ENCODE measurements at places on chromosomes 5 and 9.

GRCh38 chr9:129832982-129833381 lies 2.1 kb downstream of the C9orf78 start:
- DNase-seq: no peak

DNA sequence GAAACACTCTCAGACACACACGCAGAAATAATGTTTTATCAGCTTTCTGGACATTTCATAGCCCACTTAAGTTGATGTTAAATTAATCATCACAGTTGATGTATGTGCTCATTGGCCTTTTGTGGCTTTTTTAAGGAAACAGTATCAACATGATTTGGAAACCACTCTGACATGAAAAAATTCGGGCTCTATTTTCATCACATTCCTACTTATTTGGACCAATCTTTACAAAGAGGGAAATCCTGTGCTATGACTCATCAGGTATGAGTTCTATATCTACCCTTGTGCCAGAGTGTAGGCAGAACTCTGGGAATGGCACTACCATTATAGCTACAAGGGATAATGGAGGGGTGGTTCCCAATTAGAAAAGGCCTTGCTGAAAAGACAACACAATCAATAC lies 388.4 kb upstream of the PTGER4 start:
- DNase-seq: no peak

DNA sequence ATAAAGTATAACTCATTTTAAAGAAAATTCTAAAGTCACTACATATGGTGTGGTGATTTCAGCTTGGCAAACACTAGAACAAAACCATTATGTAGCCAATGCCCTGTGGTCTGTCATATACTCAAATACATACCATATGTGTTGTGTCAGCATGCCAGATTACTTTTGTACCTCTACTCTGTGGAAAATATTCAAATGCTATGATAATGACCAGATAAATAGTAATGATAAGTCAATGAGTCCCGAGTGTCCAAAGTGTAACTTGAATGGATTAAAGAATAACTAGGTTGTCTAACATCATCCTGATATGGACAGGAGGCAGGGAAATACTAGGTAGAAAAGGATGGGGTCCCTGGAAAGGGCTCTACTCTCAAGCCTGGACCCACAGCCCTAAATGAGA lies 58.0 kb upstream of the IL6ST start:
- DNase-seq: no peak

GRCh38 chr9:100468041-100468440 lies 4.9 kb upstream of the TMEFF1 start:
- no peak for DNase-seq

DNA sequence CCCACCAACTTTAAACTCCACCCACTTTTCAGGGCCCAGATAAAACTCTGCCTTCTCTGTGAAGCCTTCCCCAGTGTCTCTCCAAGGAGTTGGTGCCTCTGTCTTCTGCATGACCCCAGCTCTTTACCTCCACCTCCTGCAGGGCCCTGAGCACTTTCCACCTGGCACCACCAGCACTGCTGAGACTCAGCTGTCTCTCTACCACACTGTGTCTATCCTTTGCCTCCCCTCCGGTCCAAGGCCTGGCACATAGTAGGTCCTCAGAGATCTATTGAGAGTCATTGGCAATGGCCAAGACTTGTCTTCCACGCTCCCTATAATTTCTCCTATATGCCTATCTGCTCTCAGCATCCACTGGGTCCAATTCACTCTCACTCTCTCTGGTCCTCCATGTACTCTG lies 12.9 kb upstream of the GABBR2 start:
- DNase-seq: no peak

DNA sequence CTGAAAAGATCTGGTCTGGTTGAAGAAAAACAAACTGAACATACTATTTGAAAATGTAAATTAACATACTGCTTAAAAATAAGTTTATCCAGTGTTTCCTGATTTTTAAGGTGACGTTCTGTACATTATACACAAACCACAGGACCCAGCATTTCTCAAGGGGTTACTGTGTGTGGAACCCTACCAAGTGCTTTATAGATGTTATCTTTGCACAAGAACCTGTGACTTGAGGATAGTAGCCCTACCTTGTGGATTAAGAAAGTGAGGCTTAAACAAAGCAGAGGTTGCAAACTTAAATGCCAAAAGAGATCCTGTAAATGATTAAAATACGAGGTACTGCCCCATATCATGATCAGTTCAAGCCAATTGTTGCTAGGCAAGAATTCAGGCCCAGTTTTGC lies 4.7 kb downstream of the KLF9 start:
- DNase-seq: no peak

DNA sequence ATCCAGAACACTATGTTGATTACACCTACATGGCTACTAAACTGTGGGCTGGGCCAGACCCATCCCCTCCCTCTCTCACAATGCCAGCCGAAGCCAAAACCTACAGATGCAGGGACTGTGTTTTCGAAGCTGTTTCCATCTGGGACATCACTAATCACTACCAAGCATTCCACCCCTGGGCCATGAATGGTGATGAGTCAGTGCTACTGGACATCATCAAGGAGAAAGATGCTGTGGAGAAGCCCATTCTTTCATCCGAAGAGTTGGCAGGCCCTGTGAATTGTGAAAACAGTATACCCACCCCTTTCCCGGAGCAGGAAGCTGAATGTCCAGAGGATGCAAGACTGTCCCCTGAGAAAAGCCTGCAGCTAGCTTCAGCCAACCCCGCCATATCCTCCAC lies 65.0 kb downstream of the ZNF462 start:
- DNase-seq: no peak

DNA sequence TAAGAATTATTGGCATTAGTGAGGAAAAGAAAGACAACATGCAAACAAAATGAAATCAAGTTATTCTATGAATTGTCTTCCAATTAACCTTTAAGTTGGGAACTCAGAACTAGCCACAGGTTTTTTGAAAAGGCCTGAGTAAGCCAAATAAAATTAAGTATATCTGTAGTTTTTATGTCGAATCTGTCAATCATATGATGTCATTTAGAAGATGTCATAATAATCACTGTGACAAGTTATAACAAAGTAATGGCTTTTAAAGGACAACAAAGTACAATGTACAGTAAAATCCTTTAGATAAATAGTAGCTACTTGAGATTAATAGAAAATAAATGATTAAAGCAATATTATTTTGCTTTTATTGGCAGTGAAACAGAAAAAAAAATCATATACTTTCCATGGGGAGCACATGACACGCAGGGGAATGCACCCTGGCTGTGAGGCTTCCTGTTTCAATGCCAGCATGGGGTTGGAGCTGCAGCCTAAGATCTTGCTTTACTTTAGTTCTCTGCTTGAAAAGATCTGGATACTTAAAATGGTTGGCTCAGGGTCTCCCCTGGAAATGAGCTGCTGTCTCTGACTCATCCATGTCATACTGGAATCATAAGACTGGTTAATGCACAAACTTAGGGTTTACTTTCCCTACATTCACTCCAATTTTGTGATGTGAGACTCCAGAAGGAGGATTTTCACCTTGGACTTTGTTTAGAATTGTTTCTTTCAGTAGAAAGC lies 284.3 kb downstream of the TAF11L14 start:
- no peak for DNase-seq

DNA sequence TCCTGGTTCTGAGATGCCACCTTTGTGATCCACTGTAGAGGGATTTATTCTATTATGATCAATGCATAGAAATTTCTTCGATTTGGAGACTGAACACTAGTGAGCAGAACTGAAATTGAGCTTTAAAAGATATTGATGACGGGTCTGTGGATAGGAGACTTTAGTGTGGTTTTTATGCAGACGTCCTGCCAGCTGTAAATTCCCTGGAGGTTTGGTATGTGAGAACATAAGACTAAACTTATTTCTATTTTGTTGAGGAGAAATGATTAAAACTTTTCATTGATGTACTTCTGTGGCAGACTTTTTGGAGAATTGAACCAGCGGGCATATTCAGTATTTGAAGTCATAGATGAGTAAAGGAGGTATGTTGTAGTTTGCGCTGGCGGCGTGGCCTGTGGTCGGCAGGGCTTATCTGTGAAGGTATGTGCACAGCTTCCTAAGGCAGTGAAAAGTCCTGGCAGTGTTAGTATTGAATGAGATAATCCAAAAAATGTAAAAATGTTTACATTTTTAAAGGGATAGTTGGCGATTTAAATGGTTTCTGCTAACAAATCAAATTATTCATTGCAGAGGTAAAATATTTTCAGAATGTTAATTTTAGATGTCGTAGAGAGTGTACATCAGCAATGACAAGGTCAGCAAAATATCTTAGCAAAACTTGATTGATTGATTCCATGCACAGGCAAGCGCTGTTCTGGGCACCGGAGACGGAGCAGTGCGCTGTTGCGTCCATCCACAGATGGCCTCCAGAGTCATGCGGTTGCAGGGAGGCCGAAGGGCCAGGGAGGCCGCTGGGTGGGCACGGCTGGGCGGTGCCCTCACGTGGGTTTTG lies 20.4 kb downstream of the TENT4A start:
- DNase-seq: no peak

- no peak for DNase-seq
These were observed 14.2 kb downstream of the HSPA9 start for GRCh38 chr5:138560971-138561370.

- DNase-seq: no peak
These were observed 48.1 kb downstream of the ITGA2 start for GRCh38 chr5:53037141-53037859.

- DNase-seq: no peak
These were observed 186.0 kb downstream of the WDR70 start for GRCh38 chr5:37565062-37565670.

- DNase-seq: no peak
These were observed 36.3 kb downstream of the CAPSL start for GRCh38 chr5:35902046-35902672.

DNA sequence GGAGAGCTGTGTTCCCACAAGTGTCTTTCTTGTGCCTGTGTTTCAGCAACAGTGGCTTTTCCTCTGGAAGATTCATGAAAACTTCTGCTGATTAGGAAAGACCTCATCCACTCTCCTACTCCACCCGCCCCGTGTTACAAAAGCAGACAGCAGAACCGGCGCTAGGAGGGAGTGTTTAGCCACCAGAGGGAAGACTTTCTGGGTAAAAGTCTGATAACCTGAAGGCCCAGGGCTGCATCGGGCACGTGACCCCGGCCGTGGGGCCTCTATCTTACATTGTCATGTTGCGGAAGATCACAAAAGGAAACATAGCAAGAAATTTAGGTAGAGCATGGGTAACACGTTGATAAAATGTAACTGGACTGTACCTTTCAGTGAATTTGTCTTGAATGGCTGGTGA lies 32.0 kb upstream of the DMRT2 start:
- DNase-seq: no peak

- DNase-seq: no peak
These were observed 102.8 kb downstream of the CDH18 start for GRCh38 chr5:19885040-19885824.
